NCI-H69 (cell line): ENCODE measurements at places on chromosomes 7 and 10.

DNA sequence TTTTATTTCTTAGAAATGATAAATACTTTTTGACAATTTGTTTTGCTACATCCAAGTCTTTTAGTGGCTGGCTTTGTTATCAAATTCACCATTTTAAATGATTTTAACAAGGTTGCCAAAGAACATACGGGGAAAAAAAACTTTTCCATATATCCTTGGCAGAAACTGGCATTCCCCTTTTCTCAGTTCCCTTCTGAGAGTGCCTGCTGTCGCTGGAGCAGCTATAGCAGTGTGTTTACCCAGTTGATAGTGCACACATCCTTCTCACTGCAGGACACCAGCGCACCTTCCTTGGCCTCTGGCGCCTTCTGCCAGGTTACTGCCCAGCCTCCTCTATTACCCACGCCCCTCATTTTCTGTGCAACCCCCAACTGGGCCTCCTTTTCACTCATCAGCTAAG lies 94.1 kb downstream of the ALOX5 start:
- DNase-seq = peak; percentile 15

DNA sequence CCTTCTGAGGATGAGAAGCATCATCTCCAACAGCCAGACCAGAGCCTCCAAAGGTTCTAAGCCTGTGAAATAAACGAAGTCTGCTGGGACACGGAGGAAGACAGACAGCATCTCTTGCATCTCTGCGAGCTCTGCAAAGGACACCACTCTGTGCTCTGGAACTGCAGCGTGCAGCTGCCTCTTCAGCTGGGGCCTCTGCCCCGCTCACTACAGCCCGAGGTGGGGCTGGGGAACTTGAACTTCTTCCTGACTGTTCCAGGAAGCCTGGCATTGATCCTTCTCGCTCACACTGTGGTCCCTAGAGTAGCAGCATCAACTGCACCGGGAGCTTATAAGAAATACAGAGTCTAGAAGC lies 163.3 kb downstream of the USP6NL start:
- no peak for DNase-seq

DNA sequence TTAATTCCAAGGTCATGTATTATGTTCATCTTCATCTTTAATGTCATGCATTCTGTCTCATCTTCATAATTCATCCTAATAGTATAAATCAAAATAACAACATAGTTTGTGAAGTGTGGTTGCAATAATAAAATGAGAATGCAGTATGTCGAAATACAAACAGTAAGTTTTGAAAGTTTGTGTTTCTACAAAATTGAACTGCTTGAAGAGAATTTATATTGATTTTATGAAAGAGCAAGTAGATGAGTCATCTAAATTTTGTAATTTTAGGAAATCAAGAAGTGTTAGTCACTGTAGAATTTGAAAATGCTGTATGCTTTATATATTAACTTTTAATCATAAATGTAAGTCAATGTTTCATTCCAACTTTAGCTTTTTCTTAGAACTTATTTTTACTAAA lies 190.5 kb upstream of the PPP1R3A start:
- no peak for DNase-seq

DNA sequence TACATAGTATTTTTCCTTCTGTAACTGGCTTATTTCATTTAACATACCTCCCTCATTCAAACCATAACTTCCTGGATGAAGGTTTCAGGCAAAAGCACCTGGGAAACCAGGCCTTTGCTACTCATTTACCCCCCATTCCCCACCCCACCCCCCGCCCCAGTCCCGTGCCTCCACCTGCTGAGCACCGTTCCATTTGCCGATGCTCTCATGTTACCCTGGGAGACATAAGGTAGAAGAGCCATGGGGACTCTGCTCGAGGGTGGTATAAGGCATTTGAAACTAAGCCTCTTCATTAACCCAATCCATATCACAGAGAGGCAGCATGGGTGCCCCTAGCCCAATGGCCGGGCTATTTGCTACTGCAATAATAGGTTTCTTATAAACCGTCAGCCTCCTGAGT lies 22.2 kb upstream of the MCM10 start:
- peak; percentile 65 for DNase-seq

DNA sequence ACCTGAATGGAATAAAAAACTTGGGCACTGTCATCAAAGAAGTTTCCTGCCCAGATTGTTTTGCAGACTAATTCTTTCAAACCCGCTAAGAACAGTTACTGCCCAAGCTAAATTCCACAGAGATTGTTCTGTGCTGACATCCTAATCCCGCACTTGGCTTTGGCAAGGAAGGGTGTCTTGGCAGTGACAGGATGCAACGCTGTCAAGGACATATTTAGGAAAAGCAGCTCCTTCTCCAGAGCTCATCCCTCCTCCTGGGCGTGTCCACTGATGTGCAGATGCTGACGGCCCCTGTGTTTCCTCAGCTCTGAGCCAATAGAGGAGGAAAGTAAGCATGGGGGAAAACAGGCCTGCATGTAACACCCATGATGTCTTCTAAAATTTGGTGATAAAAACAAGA lies 74.2 kb downstream of the EEPD1 start:
- DNase-seq = no peak

- DNase-seq = no peak
These were observed 24.6 kb downstream of the FRMPD2 start for GRCh38 chr10:48249763-48250351.

GRCh38 chr7:150754951-150755350 lies 17.7 kb downstream of the GIMAP5 start:
- DNase-seq = no peak

DNA sequence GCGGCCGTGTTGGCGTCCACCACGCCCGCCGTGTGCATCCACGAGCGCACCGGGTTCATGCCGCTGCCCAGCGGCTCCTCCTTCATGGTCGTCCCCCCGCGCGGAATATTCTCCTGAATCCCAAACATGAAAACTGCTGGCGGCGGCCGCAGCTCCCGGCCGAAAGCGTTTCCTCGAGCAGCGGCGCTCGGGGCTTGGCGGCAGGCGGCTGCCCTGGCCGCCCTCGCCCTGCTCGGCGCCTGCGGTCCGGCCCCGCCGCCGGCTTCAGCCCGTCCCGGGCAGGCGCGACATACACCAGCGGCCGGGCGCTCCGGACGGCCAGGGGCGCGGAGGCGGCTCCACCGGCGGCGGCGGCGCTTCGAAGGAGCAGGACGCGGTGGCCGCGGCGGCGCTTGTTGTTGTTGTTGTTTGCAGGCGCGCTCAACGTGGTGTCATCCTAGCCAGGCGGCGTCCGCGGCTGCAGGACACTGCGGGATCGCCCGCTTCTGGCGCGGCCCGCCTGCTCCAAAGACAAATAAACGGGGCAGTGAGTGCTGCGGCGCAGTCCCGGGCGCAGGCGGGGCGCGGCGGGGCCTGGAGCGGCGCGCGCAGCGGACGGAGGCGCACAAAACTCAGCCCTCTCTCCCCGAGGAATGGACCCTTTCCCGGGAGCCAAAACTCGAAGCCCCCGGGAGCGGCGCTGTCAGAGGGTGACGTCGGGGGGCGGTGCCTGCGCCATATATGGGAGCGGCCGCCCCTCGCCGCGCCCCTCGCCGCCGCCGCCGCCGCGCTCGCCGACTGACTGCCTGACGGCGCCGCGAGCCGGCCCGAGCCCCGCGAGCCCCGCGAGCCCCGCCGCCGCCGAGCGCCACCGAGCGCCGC lies at the start of gene EBF3:
Gene EBF3, minus strand, starts transcription at position 634 of the 861 bp plus-strand sequence. Its CDS starts 506 bp downstream, at position 128.
- peak; percentile 89 for DNase-seq

GRCh38 chr7:49577576-49577975 lies 195.9 kb upstream of the VWC2 start:
- no peak for DNase-seq

- no peak for DNase-seq
These were observed 27.6 kb downstream of the NPS start for GRCh38 chr10:127576740-127577161.

- DNase-seq = peak; percentile 70
These were observed 26.5 kb upstream of the NUB1 start for GRCh38 chr7:151315038-151315655.

GRCh38 chr7:107007007-107007891 lies 37.3 kb upstream of the PRKAR2B start:
- DNase-seq = no peak

DNA sequence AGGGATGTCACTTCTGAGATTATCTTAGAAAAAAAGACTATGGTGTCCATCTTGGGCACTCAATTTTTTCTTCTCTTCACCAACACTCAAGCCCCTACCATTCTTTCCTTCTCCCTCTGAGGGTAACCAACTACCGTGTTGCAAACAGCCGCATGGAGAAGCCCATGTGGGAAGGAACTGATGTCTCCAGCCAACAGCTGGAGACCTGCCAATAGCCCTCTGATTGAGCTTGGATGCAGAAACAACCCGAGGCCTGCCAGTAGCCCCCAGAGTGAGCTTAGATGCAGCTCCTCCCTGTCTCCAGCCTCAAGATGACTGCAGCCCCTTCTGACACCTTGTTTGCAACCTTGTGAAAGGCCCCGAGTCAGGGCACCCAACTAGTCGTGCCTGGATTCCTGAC lies 36.4 kb upstream of the CHCHD3 start:
- DNase-seq = no peak

DNA sequence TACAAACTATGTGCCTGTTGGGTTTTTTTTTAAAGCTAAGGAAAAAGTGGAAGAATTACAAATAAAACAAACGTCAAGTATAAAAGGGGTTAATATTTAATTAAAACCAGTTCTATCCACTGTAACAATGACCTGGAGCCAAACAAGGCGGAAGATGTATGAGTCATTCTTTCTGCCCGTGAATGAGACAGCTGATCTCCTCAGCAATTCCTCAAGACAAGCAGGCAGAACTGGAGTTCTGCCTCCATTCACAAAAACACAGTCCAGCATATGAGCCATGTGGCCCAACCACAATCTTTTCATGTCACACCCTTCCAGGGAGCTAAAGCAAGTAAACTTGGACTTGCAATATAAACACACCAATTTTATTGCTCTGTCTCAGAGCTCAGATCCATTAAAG lies 8.4 kb downstream of the ETV1 start:
- peak; percentile 87 for DNase-seq

DNA sequence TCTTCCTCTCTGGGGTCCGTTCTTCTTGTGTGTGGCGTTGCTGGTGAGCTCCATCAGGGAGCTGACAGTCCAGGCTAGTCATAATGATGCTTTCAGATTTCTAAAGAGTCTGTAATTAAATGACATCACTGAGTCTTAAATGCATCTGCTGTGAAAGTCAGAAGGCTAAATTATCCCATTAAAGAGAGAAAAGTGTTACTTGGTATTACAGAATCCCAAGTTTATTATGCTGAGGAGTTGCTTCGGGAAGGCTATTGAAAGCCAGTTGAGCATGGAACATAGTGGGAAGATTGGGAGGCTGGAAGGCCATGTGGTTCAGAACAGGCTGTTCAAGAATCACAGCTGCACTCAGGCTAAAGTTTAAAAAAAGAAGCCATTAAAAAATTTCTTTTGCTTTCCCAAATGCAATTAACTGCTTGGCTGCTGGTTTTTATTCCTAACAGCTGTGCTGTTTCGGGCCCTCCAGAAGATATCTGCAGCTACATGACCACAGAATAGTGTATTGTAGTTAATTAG lies 342.6 kb upstream of the LRGUK start:
- DNase-seq = peak; percentile 96

- DNase-seq = no peak
These were observed 71.5 kb downstream of the PRPF18 start for GRCh38 chr10:13658264-13658663.

DNA sequence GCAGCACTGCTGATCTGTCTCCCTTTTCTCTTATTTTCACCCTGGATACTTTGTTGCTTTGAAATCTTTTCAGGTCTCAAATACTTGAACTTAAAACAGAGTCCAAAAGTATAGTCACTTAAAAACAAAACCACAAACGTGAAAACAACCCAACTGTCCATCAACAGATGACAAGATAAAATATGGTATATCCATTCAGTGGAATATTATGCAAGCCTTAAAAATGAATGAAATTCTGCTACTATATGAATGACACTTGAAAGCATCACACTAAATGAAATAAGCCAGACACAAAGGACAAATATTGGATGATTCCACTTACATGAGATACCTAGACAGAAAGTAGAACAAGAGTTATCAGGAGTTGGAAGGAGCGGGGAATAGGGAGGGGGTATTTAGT lies 44.7 kb upstream of the EFCAB10 start:
- no peak for DNase-seq

- peak; percentile 33 for DNase-seq
These were observed 562.7 kb downstream of the GALNT17 start for GRCh38 chr7:71694665-71695064.

DNA sequence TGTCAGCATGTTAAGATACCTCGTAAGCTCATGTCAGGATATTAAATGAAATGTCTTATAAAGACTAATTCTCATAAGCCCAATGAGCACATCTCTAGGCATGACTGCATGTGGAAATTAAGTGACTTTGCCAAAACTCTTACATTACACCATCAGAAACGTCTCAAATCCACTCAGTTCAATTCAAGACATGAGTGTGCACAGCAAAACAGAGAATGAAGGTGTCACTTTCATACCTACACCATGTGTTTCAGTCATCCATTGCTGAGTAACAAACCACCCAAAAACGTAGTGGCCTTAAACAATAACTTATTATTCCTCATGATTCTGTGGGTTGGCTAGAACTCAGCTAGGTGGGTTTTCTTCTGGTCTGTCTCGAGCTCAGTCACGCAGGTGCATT lies 99.8 kb downstream of the ATE1 start:
- no peak for DNase-seq

GRCh38 chr7:114932991-114933390 lies 11.1 kb downstream of the MDFIC start:
- DNase-seq = no peak

DNA sequence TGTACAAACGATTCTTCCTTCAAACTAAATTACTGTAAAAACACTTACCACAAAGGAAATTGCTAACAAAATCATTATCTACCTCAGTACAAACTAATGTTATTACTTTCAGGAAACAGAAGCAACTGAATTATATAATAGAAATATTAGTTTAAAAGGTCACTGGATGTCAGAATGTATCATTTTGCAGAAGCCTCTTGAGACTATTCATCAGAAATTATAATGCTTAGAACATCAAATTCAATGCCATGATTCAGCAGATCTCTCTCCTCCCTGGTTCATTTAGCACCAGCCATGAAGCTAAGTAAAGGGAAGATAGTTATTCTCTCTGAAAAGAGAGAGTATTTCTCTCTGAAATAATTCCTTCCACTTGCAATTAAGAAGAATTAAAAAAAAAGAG lies 223.3 kb downstream of the IMMP2L start:
- no peak for DNase-seq

DNA sequence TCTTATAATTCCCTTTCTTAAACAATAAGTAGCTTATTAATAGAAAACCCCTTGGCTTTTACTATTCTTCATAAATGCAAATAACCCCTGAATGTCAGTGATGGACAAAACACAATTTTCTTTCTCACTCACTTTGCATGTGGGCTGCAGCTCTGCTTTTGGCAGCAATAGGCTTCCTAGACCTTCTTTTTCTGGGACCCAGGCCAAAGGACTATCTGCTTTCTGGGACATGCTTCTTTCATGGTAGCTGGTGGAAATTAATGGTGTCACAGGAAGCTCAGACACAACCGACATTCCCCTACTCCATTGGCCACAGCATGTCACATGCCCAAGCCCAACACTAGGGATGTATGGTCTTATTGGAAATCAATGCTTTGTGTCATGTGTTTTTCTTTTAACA lies 134.3 kb upstream of the MDFIC start:
- no peak for DNase-seq
